ENCODE measurements at places on chromosomes 1 and 21.

GRCh38 chr1:72283307-72284083, 1.2 kb upstream of the NEGR1 start:
- DNase-seq = peak; percentile 39

DNA sequence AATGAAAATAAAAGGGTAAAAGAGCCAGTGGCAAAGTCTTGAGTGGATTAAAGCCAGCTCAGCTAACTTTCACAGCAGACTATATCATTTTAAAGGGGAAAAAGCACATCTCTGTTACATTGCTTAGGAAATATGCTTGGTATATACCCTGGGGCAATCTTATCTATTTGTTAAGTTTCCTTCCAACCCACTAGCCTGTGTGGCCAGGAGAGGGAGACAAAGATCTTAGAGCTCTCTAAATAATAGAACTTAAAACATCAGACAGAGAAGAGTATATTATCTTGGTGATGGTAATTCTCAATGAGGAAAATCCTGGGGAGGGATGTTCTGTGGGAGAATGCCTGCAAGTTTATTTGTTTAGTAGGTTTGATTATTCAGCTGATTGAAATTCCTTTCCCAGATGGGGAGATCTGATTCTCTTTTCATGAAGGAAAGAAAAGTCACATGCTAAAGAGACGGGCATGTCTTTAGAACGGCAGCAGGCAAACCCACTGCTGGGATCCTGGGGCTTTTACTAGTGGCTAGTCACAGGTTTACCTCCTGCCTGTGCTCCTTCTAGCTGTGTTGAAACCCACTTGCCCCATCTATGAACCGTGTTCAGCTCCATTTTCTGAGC, 3.6 kb downstream of the KCNE2 start:
- DNase-seq = peak; percentile 4

DNA sequence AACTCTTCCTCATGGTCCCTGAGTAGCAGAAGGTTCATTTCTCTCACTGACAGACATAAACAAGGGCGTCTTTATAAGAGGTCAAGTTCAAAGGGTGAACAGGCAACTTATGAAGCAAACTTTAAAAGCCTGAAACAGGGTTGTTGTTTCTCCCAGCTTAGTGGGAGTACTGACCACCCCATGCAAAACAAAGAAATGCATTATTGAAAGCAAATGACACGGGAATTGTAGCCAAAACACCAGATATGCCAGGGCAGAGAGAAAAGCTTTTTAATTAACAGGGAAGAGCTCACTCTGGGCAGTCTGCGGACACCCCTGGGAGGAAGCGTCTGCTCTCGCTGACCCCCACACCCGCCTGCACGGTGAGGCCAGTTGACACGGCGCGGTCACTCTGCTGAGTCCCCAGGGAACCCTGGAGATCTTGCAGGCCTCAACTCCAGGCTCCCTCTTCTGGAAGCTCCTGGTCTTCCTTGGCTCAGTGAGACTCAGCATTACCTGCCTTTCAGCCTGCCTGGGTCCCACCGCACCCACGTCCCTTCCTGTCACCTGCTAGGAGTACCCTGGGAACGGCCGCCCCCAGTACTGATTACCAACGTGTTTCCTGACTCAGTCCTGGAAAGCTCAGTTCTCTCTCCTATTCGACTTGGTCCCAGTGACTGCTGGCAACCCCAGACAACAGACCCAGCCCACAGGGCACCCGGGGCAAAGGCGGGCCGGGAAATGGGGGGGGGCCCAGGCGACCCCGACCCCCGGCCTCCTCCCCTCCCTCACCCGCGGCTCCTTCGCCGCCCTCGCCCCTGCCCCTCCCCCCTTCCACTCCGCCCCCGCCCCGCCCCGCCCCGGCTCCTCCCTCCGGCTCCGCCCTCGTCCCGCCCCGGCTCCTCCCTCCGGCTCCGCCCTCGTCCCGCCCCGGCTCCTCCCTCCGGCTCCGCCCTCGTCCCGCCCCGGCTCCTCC, 972 bp downstream of the CFAP410 start:
- DNase-seq = no peak

- no peak for DNase-seq
These were observed 13.7 kb downstream of the PTPRU start for GRCh38 chr1:29249951-29250581.

- DNase-seq = no peak
These were observed 1.0 kb upstream of the SLC6A9 start for GRCh38 chr1:44032170-44032790.

GRCh38 chr1:10841118-10841517, 44.7 kb upstream of the CASZ1 start:
- no peak for DNase-seq

DNA sequence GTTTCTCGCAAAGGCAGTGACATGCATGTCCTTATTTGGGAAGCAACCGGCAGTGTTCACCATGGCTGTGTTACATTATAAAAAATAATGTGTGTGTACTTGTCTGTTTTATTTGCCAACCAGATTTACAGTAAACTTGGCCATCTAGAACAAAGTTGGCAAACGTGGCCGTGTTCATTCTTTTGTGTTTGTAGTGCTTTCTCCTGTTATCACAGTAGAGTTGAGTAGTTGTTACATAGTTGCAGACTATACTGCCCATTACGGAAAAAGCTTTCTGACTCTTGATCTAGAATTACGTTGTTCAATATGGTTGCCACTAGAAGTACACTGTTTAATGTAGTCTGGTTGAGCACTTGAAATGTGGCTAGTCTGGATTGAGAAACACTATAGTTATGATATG, 19.4 kb downstream of the SOAT1 start:
- DNase-seq = no peak

GRCh38 chr21:42818328-42818749, 61.0 kb downstream of the WDR4 start:
- DNase-seq = peak; percentile 62

DNA sequence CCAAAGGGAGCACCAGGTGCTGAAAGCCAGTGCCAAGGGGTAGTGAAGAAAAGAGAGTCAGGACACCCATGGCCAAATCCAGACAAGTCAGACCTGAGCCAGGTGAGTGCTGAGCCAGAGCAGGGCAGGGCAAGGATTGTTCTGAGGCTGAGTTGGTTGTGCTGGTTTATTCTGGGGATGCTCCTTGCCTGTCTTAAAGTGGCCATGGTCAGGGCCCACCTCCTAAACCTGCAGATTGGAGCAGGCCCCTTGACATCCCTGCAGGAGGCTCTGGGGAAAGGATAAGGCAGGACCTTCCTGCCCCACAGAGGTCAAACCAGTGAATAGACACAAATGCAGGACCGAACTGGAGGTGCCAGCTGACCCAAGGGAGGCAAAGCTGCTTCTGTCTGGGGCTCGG, 138.4 kb downstream of the HIVEP3 start:
- no peak for DNase-seq

DNA sequence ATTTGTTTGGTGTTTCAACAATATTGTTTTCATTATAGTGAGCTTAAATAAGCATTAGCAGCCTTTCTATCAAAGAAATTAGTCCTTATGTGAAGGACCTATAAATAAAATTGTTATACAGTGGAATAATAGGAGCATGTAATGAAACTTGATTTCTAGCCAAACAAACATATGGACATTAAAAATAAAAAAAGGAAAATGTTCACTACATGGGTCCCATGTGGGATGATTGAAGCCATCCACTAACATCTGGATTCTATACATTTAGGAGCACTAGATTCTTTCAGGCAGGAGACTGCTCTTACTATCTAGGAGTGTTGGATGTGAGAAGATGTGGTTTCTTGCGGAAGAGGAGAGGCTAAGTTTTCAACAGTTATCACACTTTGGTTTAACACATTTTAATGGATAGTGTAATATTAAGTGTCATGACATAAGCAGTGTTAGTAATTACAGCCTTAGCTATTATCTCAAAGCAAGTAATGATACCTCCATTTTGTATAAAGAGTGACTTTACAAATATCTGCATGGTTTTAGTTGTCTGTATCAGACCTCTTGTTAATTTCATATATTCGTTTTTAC, 62.3 kb downstream of the LYPLAL1 start:
- DNase-seq = no peak

DNA sequence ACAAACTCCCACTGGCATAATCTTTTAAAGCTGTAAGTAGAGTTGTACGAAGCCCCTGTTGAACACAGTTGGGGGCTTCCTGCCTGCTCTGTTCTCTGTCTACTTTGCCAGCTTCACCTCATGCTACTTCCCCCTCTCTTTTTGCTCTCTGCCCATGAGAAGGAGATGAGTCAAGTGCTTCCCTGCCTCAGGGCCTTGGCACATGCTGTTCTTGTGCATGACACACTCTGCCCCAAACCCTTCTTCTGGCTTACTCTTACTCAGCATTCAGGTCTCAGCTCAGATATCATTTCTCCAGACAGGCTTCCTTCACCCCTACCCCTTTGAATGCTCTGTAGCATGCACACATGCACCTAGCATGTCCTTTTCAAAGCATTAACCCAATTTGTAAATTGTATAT, 208.8 kb downstream of the FOXD2 start:
- no peak for DNase-seq

GRCh38 chr1:30327370-30328099, 395.9 kb downstream of the MATN1 start:
- no peak for DNase-seq

- no peak for DNase-seq
These were observed 235.0 kb upstream of the NFIA start for GRCh38 chr1:60847391-60847790.

GRCh38 chr1:27937524-27937836, 2.7 kb downstream of the SMPDL3B start:
- no peak for DNase-seq

GRCh38 chr21:31182231-31183140, 144.2 kb upstream of the KRTAP19-8 start:
- DNase-seq = peak; percentile 39

GRCh38 chr1:23751050-23751814, 8.0 kb downstream of the ELOA start:
- DNase-seq = peak; percentile 40

GRCh38 chr1:162446946-162447345, 35.0 kb upstream of the SH2D1B start:
- DNase-seq = no peak

- DNase-seq = no peak
These were observed 40.9 kb downstream of the TNFRSF9 start for GRCh38 chr1:7899741-7900140.

- DNase-seq = no peak
These were observed 234.0 kb downstream of the TM2D1 start for GRCh38 chr1:61490924-61491323.

- DNase-seq = no peak
These were observed 112.1 kb upstream of the C1orf87 start for GRCh38 chr1:60185684-60186083.

DNA sequence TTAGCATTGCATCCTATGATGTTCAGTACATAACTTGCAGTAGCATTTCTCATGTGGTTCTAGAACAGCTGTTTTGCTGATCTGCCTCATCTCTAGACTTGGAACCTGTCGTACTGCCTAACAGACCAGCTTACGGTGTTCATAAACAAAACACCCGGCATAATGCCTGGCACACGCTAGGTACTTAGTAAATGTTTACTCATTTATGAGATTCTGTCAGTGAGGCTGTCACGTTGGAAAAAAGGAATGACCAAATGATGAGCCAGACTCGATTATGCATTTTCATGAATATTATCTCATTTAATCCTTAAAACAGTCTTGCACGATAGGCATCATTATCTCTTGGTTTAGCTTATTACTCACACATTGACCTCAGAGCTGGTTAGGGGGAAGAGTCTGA, 46.4 kb downstream of the CACHD1 start:
- no peak for DNase-seq

DNA sequence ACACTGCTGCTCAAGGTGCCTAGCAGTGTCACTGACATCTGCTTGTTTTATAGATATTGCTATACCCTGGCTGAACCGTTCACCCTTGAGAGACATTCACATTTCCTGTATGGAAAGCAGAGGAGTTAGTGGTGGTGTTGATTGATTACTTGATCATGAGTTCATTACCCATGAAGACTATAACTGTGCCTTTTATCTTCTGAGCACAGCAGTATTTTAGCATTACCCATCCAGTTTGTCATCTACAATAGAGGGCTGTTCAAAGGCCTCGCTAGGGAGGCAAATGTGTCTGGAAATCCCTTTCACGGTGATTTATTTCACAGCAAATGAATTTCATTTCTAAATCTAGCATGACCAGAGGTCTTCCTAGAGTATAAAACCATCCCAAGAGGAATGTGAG, 160.0 kb downstream of the DNM3 start:
- DNase-seq = no peak

DNA sequence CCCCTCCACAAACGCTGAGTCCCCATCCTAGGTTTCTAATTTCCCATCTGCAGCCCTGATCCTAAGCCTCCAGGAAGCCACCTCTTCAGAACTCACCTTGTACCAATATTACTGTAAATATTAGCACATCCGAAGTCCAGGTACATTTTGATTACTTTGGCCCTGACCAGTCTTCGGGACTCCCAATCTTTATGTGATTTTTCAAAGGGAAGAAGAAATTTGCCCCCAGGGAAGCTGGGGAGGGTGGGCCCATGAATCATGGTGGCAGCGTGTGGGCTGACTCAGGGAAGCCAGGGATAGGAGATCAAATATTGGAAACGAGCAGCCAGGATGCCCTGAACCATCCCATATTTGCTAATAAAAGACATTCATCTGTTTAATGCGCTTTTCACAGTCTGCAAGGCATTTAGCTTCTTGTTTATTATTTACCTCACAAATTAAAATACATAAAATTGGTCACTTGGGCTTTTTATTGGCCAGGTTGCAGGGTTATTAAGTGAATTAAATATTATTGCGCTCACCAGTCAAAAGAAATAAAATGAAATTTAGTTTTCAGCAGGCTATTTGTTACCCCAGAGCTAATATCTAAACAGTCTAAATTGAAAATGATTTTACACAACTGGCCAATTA, 46.6 kb downstream of the KIAA0040 start:
- DNase-seq = no peak

DNA sequence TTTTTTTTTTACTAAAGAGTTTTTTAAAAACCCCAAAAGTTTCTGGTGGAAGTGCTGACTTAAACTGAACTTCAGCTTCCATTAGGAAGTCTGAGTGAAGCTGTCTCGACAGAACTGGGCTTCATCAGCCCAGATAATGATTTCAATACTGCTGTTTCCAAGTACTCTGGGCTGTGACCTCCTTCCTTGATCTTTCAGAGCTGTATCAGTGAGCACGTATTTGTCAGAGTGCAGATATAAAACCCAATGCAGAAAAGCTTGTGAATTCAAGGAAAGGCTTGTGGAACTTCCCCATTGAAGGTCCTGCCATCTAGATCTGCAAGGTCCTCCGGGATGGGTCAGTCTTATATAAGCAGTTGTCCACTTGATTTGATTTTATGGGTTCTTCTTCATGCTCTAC, 50.1 kb upstream of the RGS21 start:
- no peak for DNase-seq

- no peak for DNase-seq
These were observed 1336.6 kb downstream of the BRINP3 start for GRCh38 chr1:189141056-189141455.

GRCh38 chr1:66351478-66351877, 182.5 kb upstream of the SGIP1 start:
- no peak for DNase-seq

DNA sequence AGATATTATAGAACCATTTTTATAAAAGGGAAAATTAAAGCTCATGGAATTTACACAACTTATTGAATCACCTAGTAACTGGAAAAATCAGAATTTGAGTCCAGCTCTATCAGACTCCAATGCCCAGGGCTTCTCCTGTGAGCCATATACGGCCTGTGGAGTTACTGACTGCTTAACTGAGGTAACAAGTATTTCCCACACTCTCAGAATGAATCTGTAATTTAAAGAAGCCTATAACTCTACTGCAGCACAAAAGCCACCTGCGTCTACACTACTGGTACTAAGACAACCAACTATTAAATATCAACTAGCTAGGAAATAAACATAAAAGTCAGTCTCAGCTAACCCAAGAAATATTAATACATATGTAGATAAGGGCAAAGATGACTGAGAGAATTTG, 29.4 kb downstream of the SMYD3 start:
- DNase-seq = no peak

All from CD4-positive, alpha-beta T cell treated with Interferon gamma for 1 hour (primary cell).